Umbilical cord (tissue), 2 donors: ENCODE measurements at places on chromosomes 7 and 10.

DNA sequence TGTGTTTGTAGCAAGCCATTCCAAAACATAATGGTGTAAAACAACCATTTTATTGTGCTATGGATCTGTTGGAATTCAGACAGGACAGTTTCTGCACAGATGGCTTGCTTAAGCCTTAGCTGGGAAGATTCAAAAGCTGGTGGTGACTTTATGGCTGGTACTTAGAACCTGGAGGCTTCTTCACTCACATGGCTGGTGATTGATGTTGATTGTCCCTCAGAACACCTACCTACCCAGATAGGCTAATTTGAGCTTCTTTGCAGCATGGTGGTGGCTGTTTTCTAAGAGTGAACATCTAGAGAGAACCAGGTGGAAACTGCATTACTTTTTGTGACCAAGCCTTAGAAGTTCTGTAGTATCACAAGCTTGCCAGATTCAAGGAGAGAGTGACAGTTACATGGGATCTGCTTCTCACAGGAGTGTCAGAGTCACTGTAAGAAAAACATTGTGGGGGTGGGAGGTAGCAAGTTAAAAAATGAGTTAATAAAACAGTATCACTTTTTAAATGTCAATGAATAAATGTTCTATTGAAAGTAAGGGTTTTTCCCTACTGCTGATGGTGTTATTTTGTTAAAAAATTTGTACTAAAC lies 7.1 kb downstream of the R3HCC1L start:
- no peak for DNase-seq

DNA sequence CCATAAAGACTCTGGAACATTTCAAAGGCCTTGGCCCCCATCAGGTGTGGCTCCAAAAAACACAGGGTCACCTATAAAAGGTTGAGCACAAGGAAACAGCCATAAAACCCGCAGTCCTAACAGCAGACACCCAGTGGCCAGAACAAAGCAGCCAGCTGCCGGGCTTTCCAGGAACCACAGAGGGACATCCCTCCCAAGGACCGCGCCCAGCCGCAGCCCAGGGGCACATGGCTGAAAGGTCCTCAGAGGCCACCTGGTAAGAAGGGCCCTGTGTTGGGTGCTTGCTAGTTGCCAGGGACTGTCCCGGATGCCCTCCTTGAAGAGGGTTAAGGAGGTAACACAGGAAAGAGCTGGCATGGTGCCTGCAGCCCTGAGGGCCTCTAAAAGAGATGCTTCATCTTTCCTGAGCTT lies 32.7 kb downstream of the KCNMA1 start:
- DNase-seq = no peak

DNA sequence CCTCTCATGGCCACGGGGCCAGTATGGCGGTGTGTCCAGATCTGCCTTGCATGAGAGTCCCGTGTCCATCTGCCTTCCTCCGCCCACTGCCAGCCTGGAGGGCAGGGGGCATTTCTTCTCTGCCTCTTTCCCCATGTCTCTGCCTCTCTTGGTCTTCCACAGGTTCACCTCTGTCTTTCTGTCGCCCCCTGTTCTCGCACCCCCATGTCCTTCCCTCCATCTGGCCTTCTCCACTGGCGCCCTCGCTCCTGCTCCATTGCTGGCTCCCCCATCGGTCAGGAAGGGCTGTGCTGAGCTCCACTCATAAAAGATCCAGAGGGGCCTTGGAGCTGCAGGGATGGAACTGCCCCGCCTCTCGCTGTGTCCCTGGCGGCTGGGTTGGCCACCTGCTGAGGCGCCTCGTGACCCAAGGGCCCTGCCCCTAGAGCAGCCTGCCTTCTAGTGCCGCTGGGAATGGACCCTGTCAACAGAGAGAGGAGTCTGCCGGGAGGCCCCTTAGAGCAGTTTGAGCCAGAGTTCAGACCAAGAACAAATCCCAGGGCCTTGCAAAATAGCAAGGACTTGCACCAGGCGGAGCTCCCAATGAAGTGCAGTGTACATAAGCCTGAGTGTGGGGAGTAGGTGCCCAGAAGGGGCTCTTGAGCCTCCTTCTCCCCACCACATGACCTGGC lies 42.0 kb downstream of the GOLGA7B start:
- peak; percentile 65 for DNase-seq

DNA sequence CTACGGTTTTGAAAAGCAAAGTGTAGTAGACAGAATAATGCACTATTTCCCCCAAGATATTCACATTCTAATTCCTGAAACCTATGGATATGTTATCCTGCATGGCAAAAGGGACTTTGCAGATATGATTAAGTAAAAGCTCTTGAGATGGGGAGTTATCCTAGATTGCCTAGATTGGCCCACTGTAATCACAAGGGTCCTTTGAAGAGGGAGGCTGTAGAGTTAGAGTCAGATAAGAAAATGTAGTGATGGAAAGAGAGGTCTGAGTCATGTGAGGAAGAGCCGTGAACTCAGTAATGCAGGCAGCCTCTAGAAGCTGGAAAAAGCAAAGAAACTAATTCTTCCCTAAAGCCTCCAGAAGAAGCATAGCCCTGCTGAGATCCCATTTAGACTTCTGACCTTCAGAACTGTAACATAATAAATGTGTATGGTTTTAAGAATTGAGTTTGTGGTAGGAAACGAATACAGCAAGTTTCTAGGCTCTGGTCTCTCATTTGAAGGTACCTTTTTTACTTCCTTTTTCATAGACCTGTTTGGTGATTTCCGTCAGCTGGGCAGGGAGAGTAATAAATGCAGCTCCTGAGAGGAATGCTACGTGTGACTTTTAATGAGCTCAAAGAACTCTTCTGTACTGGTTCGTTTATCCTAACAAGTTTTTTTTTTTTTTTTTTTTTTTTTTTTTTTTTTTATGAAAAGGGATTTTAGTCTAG lies 41.9 kb upstream of the NXPH1 start:
- peak; percentile 94 for DNase-seq

DNA sequence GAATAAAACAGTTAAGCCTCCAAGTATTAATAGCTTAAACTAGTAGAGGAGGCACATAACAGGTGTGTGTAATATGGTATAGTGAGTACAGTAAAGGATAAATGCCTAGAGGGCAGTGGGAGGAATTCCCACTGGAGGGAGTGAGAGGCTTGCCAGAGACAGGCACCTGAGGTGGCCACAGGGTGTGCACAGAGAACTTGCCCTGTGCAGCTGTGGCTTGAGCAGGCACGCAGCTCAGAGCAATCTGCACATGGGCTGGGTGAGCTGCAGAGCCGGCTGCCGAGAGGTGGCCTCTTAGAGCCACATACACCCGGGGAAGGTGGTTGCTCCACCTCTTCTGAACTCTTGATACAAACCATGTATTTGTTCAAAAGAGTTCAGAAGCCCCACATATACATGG lies 237.1 kb downstream of the COBL start:
- DNase-seq = no peak

DNA sequence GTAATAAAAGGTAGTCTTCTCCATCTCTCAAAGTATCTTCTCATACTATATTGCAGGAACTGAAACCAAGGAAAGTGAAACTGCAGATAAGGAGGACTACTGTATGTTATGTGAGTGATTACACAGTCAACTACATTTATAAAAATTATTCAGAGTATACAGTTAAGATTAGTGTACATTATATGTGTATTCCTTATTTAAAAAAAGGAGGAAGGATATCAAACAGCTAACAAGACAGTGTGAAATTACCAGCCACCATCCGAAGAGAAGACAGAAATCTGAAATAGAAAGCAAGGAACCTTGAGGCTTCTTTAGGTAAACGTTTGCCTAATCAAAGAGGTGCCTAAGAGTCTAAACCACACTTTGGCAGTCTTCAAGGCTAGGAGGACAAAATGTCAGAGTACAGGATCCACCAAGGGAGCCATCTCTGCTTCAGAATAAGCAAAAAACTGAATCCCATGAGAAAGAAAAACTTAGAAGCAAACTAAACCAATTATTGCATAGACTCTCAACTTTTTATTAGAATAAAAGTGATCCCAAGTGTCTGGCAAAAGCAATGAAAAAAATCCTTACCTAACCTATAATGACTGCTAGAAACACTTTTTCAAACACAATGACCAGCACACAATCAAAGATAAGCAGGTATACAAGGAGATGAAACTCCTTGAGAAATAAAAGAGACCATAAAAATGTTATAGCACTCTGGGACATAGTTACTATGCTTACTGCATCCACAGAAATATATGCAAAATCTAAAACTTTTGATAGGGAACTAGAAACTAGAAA lies 6.4 kb downstream of the USP6NL start:
- DNase-seq = no peak

DNA sequence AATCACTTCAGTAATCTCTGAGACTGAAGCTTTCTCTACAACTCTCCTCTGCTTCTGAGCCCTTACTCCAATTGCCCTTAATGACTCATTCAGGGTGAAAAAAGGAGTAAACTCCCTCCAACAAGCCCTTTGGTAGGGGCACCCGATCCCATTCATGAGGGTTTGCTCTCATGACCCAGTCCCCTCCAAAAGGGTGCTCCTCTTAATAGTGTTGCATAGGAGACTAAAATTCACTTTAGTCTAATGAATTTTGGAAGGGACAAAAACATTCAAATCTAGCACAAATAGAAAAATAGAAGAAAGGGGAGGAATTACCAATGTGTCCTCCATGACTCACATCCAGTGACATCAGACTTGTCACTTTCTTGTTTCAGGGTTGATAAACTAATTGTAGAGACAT lies 66.2 kb upstream of the CCNY start:
- DNase-seq = no peak

- no peak for DNase-seq
Observed at GRCh38 chr7:155308330-155309020, 10.8 kb downstream of the INSIG1 start.

- DNase-seq = no peak
Observed at GRCh38 chr7:106010331-106010730, 47.3 kb downstream of the CDHR3 start.

DNA sequence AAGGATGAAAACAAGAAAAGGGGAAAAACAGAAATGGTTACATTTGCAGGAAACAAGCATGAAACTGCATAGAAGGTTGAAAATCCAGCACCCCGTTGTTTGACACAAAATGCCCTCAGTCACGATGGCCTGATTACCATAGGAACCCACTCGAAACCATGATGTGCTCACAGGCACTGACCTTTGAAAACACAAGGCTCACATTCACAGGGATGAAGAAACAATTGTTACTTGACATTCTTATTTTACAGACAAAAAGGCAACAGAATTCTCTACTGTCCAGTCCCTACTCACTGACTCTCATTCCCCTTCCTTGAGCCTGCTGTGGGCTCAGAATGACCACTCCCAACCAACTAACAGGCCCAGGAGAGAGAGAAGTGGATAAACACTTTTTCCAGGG lies 131.4 kb upstream of the PDLIM1 start:
- no peak for DNase-seq

DNA sequence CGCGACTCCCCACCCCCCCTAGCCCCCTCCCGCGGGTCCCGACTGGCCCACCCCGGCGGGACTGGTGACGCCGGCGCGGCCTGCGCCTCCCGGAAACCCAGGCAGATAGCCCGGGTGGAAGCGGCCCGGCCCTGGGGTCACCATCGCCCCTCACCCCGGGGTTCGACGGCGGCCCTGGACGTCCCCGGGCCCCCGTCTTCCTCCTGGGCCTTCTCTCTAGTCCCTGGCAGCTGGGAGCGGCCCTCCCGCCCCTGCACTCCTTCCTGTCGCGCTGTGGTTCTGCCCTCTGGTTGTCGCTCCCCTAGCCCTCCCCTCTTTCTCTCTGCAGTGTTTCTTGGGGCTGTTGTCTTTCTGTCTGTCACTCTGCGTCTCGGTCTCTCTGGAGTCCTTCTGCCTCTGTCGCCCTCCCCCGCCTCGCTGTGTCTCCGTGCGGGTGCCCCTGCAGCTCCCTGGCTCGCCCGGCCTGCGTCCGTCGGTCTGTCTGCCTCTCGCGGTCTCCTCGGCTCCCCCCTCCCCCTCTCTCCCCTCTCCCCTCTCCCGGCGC lies 90.5 kb upstream of the PAX2 start:
- no peak for DNase-seq

DNA sequence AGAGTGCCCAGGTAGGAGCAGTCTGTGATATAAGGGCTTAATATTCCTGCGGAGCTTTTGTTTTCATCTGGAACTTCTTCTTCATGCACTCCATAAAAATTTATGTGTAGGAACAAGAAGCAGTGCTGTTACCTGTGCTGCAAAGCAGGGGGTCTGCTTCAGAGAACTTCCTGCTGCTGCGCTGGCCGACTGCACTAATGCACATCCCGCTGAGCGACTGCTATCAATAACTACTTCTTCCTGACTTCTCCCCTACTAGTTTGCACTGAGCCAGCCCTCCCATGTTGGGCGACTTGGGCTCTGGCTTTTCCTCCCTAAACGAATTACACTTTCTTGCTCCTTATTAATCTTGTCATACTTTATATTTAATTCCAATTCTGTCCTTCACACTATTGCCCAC lies 150.3 kb downstream of the NEBL start:
- DNase-seq = no peak

DNA sequence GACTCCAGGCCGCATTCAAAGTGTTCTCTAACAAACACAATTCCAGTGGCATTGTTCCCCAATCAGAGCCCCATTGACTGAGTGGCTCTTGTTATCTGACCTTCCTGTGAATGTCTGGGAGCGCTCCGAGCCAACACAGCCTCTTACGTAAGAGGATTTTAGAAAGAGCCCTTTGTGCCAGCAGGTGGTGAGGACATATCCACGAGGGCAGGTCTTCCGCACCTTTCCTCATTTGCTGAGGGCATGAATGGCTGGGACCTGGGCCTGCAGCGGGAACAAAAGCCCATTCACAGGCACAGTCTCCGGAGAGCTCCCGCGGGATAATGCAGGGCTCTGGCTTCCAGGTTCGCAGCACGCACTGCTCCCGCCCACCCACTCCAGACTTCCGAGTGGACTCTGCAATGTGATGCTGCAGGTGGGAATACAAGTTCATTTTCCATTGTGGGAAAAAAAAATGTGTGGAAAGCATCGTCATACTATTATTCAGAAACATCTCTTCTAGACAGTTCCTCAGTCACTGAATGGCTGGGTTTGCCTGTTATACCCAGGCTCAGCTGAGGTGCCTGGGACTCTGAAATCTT lies 295.0 kb upstream of the IGFBP3 start:
- DNase-seq = no peak
